ENCODE measurements at places on chromosomes 6 and 20. TPM values are rescaled to one million over a fixed set of nuclear protein-coding genes. Genes with fewer than 3 reads are reported as not detected.

C20orf141 gene
- not detected for total RNA-seq

GINS1 gene
- not detected for total RNA-seq

MEI4 gene
- not detected for total RNA-seq

SLC22A2 gene
- not detected for total RNA-seq

- peak overlapping the region; percentile 17 for H3K27ac ChIP-seq
- no peaks in the 10 kb centered on the region for H3K4me1 ChIP-seq
- H3K27me3 ChIP-seq: no peaks in the 10 kb centered on the region
- H3K4me3 ChIP-seq: no peak overlapping the region
- no peak for DNase-seq
Observed at GRCh38 chr20:34459209-34459897, 56.9 kb upstream of the DYNLRB1 start.

- H3K27me3 ChIP-seq: no peaks in the 10 kb centered on the region
- H3K36me3 ChIP-seq: no peaks in the 10 kb centered on the region
- no peak for DNase-seq
- H3K4me3 ChIP-seq: no peak overlapping the region
- H3K27ac ChIP-seq: no peak overlapping the region
Observed at GRCh38 chr6:45256697-45257695, 71.1 kb upstream of the RUNX2 start.

DNA sequence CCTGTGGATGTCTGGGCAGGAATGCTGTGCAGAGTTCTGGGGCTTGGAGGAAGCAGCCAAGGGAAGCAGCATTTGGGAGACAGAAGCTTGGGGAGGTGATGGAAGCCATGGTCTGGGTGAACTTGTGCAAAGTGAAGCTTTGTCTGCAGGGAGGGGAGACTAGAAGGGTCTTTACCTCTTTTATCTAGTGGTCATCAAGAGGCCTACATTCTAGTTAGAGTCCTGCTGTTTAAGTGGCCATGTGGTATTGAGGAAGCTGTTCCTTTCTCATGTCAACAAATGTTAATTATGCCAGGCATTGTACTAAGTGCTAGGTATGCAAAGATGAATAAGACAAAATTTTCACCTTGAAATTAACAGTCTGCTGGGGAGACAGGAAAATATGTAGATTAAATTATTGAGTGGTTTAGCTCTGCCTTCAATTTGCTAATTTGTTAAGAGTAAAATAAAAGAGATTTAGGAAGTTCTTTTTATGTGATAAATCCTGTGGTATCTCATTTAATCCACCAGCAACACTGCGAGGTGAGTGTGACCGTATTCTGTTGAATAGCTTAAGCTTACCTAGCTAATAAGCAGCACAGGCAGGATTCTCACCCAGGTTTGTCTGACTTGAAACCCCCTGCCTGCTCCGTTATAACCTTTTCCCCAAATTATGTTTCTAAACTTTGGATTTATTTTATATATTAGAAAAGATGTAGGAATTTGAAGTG, 43.1 kb downstream of the ARID1B start:
- peaks cover 28% of the 10 kb centered on the region for H3K4me1 ChIP-seq
- no peak for DNase-seq
- no peak overlapping the region for H3K4me3 ChIP-seq
- H3K27ac ChIP-seq: no peak overlapping the region
- H3K27me3 ChIP-seq: no peaks in the 10 kb centered on the region
- no peaks in the 10 kb centered on the region for H3K36me3 ChIP-seq

DNA sequence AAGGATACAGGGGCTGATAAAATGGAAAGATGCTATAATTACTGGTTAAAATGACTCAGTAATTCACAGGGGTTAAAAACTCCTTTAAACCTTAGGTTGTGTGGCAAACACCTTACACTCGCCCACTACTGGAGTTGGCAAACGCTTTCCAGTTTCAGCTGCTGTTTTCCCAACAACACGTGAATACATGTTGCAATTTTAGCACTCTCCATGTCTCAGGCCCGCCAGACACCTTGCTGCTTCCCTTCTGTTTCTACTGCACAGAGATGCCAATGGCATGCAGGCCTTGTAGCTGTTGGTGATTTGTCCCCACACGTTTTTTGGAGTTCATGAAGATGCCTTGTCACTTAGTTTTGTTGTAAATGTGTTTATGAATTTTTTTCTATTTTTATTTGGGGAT, 5.3 kb upstream of the TTPAL start:
- H3K4me1 ChIP-seq: no peaks in the 10 kb centered on the region
- no peak for DNase-seq
- no peaks in the 10 kb centered on the region for H3K36me3 ChIP-seq

- no peaks in the 10 kb centered on the region for H3K27me3 ChIP-seq
- H3K4me3 ChIP-seq: no peak overlapping the region
- H3K36me3 ChIP-seq: no peaks in the 10 kb centered on the region
- no peaks in the 10 kb centered on the region for H3K4me1 ChIP-seq
Observed at GRCh38 chr20:32465092-32465900, 107.2 kb downstream of the ASXL1 start.

GRCh38 chr6:144149558-144149893, 791 bp upstream of the STX11 start:
- no peak for DNase-seq
- peak overlapping the region; percentile 80 for H3K4me3 ChIP-seq
- H3K27ac ChIP-seq: no peak overlapping the region
- H3K27me3 ChIP-seq: no peaks in the 10 kb centered on the region

DNA sequence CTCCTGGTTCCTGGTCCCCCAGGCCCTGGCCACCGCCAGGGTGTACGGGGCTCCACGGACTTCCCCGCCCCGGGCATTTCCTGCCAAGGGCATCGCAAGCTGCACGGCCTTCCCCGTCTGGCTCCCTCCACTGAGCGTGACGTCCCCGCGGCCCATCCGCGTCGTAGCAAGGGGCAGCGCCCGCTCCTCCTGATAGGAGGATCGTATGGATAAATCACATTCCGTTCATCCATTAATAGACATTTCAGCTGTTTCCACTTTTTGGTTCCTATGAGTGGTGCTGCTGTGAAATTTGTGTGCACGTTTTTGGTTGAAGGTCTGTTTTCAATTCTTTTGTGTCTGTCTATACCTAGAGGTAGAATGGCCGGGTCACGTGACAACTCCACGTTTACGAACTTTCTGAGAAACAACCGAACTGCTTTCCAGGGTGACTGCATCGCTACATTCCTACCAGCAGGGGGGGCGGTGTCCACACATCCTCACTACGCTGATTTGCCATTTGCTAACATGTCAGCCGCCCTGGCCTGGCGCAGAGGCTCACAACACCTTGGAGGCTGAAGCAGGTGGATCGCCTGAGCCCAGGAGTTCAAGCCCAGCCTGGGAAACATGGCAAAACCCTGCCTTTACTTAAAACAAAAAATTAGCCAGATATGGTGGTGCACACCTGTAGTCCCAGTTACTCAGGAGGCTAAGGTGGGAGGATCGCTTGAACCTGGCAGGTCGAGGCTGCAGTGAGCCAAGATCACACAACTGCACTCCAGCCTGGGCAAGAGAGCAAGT, 37.7 kb downstream of the KCNQ2 start:
- no peaks in the 10 kb centered on the region for H3K4me1 ChIP-seq
- H3K27me3 ChIP-seq: no peaks in the 10 kb centered on the region
- no peak overlapping the region for H3K4me3 ChIP-seq
- H3K36me3 ChIP-seq: no peaks in the 10 kb centered on the region

DNA sequence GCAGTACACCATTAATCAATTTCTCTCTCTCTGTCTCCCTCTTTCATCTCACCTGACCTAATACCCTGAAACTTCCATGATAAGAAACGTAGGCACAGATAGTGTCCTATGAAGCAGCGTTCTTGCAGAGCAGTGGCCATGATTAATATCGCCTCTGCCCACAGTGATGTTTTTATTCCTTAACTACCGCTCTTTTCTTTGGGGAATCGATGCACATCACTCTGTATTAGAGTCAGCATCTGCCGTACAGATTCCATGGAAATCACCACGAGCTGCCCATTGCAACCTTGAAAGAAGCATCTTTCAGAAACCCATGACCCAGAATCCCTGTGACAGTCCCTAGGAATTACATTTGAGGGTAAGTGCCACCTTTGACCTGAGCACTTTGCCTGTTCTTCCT, 152.0 kb upstream of the ECI2 start:
- no peaks in the 10 kb centered on the region for H3K27me3 ChIP-seq
- no peaks in the 10 kb centered on the region for H3K4me1 ChIP-seq
- no peak overlapping the region for H3K27ac ChIP-seq
- no peak overlapping the region for H3K4me3 ChIP-seq
- H3K36me3 ChIP-seq: no peaks in the 10 kb centered on the region

DNA sequence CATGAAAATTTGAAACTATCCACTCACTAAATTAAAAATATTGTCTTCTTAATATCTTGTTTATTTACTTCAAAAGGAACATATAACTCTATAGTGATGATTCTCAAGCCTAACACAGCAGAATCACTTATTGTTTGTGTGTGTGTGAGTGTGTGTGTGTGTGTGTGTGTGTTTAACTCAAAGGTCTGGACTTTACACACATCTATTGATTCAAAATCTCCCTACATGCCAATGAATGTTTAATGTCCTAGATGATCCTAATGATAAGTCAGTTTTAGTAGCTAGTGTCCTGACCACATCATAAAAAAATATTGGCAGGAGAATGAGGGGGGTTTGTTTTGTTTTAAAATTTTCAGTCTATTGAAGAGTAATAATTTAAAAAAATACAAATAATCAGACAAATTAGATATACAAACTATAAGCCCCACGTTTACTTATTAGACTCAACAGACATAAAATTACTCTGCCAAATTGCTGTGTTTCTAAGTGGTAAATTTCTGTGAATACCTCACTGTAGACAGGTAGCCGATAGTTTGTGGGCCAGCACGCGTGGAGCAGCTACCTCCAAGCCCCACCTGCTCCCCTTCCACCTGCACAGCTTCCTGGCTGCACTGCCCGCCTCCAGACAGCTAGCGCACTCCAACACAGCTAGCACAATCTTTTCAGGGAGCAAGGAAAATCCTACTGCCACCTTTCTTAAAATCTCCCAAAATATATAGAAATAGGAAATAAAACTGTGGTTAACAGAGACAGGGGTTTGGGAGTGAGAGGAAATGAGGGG, 349.6 kb downstream of the PKHD1 start:
- no peaks in the 10 kb centered on the region for H3K36me3 ChIP-seq
- H3K27ac ChIP-seq: no peak overlapping the region
- H3K27me3 ChIP-seq: no peaks in the 10 kb centered on the region
- no peak overlapping the region for H3K4me3 ChIP-seq
- no peaks in the 10 kb centered on the region for H3K4me1 ChIP-seq
- no peak for DNase-seq

GRCh38 chr6:154606457-154606856, 96.0 kb upstream of the CNKSR3 start:
- no peak for DNase-seq
- no peak overlapping the region for H3K27ac ChIP-seq
- H3K36me3 ChIP-seq: no peaks in the 10 kb centered on the region
- H3K4me1 ChIP-seq: no peaks in the 10 kb centered on the region

DNA sequence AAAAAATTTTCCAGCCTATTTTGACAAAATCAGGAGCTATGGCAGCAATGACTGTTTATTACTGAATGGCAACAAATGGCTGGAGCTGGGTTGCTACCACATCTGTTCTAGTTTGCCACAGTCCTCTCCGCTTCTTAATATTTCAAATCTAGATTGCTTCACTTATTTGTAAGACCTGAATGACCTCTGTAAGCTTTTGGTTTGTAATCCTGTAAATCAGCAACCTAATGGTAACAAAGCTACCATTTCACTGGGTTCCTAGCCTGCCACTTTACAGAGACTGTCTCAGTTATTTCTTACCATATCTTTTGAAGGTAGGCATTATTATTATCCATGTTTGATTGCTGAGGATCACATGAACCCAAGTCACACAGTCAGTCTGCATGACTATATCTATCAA, 15.4 kb downstream of the ZNFX1 start:
- H3K27me3 ChIP-seq: no peaks in the 10 kb centered on the region
- H3K27ac ChIP-seq: no peak overlapping the region
- DNase-seq: no peak

DNA sequence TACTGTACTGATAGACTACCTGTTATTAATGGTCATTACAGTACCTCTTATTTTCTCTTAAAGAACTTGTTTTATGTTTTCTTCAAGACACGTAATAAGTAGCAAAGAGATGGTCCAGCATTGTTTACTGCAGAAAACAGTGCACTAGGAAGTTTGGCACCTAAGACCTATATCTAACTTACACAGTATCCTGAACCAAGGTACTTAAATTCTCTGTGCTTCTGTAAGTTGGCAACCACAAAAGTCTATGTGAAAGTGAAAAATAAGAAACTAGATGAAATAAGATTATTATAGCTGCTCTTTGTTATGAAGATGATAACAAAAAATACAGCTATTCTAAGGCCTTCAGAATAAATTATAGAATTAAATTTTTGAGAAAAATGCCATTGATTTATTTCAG, 411.7 kb upstream of the SOX4 start:
- no peak overlapping the region for H3K4me3 ChIP-seq
- no peak for DNase-seq
- H3K27me3 ChIP-seq: no peaks in the 10 kb centered on the region
- H3K4me1 ChIP-seq: peaks cover under 1% of the 10 kb centered on the region
- no peak overlapping the region for H3K27ac ChIP-seq

- no peaks in the 10 kb centered on the region for H3K27me3 ChIP-seq
- no peak overlapping the region for H3K4me3 ChIP-seq
- no peak for DNase-seq
Observed at GRCh38 chr6:139047677-139048076, 19.1 kb downstream of the ABRACL start.

- no peaks in the 10 kb centered on the region for H3K36me3 ChIP-seq
- no peak overlapping the region for H3K4me3 ChIP-seq
- no peak for DNase-seq
Observed at GRCh38 chr6:82458147-82458546, 94.5 kb downstream of the TPBG start.

All from ascending aorta (tissue), 2 donors.